Type B pancreatic cell (in vitro differentiated cells): ENCODE measurements at places on chromosomes 5 and 9.

DNA sequence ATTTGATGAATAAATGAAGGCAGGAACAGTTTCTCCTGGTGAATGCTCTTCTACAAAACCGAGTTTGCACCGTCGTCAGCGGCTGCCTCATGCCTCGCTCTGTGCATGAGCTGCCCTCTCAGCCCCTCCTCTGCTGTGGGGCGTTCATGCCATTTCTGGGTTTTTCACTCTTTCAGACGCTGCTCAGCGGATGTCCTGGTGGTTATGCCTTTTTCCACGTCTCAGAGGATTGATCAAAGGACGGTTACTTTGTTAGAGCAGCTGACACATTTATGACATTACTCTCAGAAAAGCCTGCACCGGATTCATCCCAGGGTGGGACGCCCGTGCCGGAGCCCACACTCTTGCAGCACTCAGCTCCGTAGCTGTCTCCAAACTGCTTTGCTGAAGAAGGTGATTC is 195.9 kb upstream of the PPP1R26 start:
- no peak for DNase-seq

GRCh38 chr5:143376195-143376779 is 27.2 kb downstream of the NR3C1 start:
- no peak for DNase-seq

DNA sequence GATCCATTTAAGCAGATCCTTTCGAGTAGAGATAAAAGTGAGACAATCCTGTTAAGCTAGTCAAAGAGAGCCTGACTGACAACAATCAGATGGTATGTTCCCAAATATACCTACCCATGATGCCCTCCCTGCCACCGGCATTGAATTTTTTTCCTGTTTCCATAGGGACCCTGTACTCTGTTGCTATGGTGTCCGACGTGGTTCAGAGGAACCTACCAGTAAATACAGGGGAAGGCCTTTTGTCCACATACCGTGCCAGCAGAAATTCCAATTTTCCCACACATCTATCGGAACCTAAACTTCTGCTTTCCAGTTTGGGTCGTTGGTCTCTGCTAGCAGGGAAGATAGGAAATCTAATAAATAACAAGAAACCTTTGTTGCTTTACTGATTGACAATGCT is 64.7 kb downstream of the MEGF10 start:
- no peak for DNase-seq

- peak; percentile 55 for DNase-seq
Measured at GRCh38 chr9:92619601-92620300, 50.2 kb downstream of the IPPK start.

DNA sequence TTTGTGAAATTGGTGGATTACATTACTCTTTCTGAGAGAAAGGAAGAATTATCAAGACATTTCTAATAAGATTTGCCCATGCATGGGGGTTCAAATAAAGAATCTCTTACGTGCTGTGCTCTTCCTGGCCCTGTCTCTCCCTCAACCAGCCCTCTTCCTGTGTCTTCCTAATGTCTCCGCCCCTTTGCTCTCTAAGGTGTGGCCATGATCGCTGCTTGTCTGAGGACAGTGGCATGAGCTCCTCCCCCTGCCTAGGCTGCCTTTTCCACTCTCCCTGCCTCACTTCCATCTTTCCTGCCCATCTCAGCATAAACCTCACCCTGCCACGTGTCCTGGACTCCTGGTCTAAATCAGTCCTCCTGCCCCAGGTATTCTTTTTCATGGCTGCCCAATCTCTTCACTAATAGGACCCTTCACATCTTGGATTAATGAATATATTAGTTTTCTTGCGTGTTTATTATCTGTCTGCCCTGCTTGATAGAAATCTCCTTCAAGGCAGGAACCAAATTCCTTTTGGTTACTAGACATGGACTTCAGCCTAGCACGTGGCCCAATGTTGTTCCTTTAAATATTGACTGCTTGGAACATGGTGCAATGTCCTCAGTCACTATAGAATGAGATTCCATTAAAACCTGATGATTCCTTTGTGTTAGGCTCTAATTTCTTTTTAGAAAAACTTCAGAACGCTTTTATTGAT is 122.3 kb downstream of the MTRR start:
- no peak for DNase-seq

DNA sequence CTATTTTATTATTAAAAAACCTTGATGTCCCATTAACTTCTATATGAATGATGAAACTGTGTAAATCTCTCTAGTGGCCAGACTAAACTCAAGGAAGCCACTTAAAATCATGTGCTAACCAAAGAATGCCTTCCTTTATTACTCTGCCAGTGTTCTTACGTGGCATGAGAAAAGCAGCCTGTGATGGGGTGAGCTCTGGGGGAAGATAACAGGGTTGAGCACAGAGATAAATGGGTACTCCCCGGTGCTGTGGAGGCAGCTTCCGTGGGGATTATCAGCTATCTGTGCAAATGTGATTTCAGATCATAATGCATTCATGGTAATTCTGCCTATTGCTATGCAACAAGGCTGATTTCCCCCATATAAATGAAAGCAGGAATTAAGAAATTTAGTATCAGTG is 181.3 kb downstream of the CAVIN4 start:
- DNase-seq: no peak

GRCh38 chr9:12776513-12777055 is 1.8 kb downstream of the LURAP1L start:
- no peak for DNase-seq

- no peak for DNase-seq
Measured at GRCh38 chr5:14445013-14445412, 136.6 kb upstream of the OTULINL start.

DNA sequence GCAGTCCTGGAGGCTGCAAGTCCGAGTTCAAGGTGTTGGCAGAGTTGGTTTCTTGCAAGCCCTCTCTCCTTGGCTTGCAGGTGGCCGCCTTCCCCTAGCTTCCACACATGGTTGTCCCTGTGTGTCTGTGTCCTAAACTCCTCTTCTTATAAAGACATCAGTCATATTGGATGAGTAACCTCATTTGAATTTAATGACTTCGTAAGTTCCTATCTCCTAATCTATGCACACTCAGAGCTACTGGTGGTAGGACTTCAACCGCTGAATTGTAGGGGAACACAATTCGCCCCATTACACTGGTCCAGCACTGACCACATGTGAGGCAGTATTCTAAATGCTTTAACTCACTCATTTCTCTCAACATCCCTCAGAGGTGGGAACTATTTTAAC is 25.9 kb upstream of the ADAMTS2 start:
- no peak for DNase-seq

DNA sequence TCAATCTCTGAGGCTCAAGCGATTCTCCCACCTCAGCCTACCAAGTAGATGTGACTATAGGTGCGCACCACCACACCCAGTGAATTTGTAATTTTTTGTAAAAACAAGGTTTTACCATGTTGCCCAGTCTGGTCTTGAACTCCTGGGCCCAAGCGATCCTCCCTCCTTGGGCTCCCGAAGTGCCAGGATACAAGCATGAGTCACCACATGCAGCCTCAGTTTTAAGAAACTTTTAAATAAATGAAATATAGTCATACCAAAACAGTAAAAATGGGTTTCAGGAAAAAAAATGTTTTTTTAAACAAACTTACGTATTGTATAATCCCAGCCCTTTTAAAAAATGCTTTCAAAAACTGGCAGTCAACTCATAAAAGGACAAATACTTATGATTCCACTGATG is 26.6 kb downstream of the FXN start:
- no peak for DNase-seq

- DNase-seq: no peak
Measured at GRCh38 chr5:168848569-168848968, 269.4 kb upstream of the PANK3 start.

DNA sequence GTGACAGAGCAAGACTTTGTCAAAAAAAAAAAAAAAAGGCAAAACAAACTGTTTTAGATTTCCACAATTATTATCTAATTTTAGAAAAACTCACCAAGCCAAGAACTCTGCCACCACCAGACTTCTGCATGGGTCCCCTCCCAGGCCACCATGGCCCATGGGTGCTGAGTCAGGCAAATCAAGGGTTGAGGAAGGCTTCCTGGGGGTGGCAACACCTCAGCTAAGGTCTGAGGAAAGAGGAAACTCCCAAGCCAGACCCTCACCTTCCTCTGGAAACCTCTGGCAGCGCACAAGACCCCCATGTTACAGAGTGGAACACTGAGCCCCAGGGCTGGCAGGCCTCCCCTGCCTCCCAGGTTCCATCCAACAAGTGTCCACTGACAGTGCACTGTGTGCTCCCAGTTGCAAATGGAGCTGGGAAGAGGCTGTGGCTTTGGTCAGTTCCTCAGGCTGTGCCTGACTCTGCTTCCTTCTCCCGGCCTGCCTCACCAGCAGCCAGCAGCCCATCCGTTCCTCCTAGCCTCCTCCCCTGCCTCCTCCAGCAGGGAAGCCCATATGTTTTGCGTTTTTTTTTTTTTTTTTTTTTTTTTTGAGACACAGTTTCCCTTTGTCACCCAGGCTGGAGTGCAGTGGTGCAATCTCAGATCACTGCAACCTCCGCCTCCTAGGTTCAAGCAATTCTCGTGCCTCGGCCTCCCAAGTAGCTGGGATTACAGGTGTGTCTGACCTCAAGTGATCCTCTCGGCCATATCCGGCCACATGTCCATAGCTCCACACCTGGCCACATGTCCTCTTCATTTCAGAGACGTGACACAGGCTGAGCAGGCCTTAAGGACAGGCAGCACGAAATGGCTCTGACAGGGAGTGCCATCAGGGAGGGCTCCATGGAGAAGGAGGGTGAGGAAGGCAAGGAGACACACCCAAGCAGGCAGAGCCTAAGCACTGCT is 3.5 kb upstream of the SUSD3 start:
- DNase-seq: no peak

DNA sequence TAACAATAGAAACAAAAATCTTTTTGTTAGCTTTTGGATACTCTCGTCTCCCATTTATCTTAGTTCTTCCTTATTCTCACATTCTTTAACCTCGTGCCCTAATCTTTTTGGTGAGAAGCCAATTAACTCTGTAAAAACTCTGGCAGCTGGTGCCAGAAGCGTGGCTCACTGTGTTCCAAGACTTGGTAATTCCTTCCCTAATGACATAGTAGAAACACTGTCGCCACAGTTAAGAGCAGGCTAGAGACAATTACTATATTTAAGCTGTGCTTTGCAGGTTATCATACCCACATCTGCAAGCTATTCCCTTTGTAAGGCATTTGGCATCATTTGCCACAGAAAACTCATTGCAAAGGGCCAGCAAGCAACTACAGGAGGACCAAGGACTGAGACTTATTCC is 160.9 kb upstream of the PIK3R1 start:
- no peak for DNase-seq

- DNase-seq: no peak
Measured at GRCh38 chr5:127042593-127042992, 12.2 kb upstream of the MARCHF3 start.

DNA sequence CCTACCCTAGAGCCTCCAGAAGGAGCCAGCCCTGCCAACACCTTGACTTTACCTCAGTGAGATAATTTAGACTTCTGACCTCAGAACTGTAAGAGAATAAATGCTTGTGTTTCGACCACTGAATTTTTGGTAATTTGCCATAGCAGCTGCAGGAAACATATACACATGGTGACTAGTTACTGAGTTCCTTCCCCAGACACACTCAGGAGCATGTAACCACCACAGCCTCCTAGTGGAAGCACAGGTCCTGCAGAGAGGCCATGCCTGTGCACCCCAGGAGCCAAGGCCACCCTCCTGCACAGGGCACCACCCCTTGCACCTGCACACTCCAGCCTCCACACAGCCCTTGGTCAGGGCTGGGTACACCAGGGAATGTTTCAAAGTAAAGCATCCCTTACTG is 7.6 kb upstream of the CAMSAP1 start:
- DNase-seq: no peak

DNA sequence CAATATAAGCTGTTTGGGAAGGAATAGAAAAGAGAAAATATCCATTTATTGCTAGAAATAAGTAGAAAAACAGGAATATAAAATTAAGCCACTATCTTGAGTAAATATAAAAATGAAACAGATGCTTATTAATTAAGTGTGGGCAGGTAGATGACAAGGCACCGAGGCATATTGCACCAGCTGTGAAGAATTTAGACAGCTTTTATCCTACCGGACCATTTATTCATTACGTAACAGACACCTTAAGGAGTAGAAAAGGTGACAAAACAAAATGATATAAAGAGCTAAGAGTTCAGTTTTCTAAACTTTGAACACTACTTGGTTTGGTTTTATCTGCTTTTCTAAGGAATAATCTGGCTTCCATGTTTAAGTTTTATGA is 404.1 kb downstream of the PTPRD start:
- DNase-seq: no peak

- DNase-seq: no peak
Measured at GRCh38 chr5:168916266-168916665, 337.1 kb upstream of the PANK3 start.

DNA sequence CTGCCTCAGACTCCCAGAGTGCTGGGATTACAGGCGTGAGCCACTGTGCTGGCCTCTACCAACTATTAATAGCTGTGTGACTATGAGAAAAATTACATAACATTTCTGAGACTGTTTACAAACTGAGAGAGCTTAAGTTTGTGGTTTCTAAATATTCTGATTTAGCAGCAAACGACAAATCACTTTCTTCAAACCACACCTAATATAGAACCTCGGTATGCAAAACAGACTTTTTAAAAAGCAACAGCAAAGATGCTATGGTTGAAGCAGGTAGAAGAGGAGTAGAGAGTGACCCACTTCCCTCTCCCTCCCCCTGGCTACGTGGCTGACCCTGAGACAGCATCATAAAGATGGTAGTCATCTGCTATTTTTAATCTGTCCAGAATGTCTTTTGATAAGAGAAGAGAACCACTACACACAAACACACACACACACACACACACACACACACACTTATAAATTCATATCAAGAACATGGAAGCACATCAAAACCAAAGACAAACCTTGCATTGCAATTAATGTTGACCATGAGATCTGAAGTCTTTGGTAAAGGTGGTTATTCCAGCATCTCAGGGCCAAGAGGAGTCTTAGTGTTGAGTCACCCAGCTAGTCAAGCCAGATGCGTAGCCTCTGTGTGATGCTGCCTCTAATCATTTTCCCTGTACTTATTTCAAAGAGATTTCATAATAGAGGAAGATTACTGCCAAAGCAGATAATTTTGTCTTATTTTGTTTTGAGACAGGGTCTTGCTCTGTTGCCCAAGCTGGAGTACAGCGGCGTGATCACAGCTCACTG is 58.1 kb upstream of the TMEM215 start:
- DNase-seq: no peak
